ENCODE measurements at places on chromosomes 4 and X.

DNA sequence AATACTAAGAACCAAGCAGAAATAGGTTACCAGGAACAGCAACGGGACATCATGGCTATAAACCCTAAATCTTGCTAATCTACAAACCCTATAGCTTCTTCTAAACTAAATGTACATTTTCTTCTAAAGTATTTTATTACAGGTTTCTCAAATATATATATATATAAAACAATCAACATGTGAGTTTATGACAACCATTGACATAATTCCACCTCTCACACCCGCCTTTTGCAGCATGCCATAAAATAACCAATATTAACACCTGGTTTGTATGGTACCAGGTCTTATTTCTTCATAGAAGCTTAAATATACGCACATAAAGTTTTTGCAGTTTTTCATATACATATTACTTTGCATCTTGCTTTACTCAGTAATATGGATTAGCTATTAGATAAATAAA, 955.3 kb upstream of the LCORL start:
- no peak for DNase-seq

GRCh38 chr4:155946486-155946885, 7.2 kb downstream of the CTSO start:
- no peak for DNase-seq

DNA sequence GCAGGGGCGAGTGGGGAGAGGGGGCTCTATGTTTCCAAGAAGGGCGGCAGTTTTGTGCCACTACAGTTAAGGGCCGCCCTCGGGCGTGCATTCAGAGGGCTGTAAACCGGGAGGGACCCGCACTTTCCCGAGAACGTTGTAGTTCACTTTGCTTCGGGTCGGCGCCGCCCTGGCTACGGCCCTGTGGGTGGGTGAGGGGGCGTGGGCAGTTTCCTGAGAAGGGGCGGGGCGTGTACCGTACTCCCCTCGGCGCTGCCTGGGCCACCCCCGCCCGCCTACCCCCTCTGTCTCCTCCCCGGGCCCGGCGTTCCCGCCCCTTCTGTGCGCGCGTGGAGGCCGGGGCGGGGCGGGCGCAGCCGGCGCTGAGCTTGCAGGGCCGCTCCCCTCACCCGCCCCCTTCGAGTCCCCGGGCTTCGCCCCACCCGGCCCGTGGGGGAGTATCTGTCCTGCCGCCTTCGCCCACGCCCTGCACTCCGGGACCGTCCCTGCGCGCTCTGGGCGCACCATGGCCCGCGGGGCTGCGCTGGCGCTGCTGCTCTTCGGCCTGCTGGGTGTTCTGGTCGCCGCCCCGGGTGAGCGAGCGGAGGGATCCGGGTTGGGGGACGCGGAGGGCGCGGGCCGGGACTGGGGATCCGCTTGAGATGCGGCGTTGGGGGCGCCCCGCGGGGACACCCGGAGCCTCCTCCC, at the start of gene CD99:
CD99 (plus strand) TSS at position 440 of the 687 bp plus-strand sequence; CDS start at position 506, 66 bp downstream.
- peak; percentile 83 for DNase-seq

DNA sequence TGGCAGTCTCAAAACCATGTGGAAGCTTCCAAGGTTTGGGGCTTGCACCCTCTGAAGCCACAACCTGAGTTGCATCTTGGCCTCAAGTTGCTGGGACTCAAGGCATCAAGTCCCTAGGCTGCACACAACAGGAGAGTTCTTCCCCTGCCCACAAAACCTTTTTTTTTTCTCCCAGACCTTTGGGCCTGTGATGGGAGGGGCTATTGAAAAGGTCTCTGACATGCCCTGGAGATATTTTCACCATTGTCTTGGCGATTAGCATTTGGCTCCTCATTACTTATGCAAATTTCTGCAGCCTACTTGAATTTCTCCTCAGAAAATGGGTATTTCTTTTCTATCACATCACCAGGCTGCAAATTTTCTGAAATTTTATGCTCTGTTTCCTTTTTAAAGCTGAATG, 349.5 kb upstream of the EDA2R start:
- DNase-seq: no peak

DNA sequence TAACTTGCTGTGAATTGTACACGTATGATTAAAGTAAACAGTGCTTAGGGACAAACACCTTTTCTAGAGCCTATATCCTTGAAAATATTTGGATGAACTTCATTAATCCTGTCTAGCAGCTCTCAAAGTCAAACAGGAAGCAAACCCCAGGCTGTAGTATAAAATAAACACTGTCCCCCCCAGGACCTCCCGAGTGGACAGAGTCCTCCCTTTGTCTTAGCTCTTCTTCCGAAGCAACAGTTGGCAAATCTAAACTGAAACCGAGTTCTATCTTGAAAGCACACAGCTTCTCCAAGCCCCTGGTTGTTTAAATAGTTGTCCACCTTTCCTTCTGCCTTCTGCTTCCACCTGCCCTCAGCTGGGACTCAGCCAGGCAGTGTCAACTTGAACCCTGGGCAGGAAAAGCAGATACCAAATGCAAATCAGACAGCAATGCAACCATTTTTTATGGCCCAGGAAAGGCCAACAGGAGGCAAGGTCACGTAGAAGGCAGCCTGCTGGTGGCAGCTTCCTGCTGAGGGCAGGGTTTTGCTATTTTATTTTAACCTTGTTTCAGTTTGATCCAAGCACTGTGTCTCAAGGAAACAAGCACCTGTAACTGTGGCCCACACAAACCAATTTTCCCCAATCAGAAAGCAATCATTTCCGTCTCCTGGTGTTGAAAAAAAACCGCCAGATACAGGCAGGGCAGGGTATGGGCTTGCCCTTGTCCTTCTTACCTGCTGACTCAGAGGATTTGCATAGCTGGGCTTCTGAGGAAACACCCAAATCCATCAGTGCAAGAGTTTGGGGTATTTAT, 110.3 kb upstream of the KIT start:
- DNase-seq: no peak

DNA sequence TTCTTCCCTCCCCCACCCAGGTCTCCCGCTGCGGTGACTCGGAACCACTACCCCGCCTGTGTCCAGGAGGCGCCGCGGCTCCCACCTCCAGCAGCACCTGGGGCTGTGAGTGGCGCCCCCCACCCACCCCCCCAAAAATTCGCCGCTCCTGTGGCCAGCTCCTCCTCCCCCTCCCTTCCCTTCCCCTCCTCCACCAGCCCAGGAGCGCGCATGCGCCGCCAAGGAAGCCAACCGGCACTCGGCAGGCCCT, 278 bp downstream of the CLOCK start:
- no peak for DNase-seq

DNA sequence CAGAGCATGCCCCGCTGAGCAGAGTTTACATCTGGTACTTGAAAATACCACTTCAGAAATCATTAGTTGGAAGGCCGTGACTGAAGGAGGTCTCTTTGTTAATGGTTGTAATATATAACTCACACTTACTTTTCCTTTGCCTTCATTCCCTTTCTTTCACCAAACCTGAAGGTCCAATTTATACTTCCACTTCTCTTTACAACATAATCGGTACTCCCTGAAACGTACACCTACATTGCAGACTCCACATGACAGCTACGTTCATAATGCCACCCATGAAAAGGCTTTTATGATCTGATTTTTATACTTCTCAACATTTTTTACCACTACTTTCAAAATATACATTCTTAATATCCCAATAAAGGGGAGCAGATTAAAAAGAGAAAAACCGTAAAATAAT, 298.7 kb downstream of the C4orf33 start:
- DNase-seq: no peak

- DNase-seq: no peak
Observed at GRCh38 chrX:2504706-2505332, 4.0 kb upstream of the DHRSX start.

- no peak for DNase-seq
Observed at GRCh38 chrX:111561851-111562250, 50.4 kb downstream of the SERTM2 start.

DNA sequence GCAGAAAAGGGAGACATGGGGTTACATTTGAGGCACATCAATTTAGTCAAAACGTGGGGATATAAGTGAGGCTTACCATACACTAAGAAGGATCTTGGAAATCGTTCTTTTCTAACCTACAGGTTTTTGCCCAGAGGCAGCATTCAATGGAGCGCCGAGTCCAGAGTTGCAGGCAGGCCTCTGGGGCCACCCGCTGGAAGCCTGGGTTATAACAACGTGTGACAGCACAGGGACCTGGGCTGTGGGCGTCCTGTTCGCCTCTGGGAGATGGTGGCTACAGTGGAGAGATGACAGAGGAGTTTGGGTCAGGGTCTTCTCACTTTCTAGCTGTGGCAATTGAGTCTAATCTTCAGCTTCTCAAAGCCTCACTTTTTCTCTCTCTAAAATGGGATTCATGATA, 53.9 kb downstream of the ENPP6 start:
- DNase-seq: peak; percentile 73

DNA sequence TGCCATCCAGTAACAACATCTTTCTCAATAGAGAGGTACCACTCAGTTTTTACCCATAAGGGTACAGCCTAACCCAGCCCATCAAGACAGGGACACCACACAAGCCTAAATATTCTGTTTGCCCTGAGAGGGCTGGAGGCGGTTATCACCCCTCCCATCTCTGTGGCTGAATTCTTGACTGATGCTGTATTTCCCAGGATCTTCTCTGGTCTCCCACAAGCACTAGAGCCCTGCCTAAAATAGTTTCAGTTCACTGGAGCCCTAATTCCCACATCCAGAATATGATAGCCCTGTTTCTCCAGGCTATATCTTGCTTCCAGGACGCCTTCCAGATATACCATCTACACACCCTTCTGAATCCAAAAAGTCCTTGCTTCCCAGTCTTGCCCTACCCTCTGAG, 91.6 kb upstream of the NMU start:
- no peak for DNase-seq

DNA sequence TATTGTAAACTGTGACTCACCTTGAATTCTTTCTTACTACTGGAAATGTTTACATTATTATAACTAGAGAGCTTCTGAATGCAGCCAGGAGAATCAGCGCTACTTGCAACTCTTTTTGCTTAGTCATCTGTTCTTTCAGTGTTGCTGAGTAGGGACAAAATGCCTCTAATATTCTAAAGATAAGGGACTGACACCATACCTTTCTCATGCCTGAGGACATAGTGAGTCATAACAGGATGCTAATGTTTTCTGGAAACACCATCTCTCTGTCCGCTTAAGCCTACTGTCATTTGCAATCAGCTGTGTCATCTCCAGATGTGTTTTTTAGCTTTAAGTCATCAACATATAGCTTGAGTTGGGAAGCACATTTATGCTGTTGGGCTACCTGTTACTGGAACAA, 108.3 kb downstream of the QRFPR start:
- DNase-seq: no peak

DNA sequence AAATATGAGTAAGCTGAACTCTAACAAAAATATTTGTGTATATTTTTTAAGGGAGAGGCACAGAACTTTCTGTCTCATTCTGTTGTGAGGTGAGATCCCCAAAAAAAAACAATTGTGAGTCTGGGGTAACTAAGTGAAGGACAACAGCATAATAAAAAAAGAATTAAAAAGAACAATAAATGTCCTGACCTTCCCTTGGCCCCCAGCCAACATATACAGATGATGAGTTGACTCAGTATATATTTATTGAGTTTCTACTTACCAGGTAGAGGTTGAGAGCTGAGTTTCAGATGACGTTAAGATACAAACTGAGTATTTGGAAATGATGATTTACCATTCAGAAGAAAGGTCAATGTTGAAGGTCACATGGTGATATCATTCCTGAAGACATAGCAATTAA, 239.5 kb downstream of the KCNIP4 start:
- no peak for DNase-seq

GRCh38 chrX:68043713-68044438, 389.4 kb downstream of the OPHN1 start:
- DNase-seq: no peak

GRCh38 chr4:158523990-158524535, 2.4 kb downstream of the RXFP1 start:
- DNase-seq: no peak

- DNase-seq: no peak
Observed at GRCh38 chr4:183397741-183398297, 46.6 kb upstream of the CDKN2AIP start.

DNA sequence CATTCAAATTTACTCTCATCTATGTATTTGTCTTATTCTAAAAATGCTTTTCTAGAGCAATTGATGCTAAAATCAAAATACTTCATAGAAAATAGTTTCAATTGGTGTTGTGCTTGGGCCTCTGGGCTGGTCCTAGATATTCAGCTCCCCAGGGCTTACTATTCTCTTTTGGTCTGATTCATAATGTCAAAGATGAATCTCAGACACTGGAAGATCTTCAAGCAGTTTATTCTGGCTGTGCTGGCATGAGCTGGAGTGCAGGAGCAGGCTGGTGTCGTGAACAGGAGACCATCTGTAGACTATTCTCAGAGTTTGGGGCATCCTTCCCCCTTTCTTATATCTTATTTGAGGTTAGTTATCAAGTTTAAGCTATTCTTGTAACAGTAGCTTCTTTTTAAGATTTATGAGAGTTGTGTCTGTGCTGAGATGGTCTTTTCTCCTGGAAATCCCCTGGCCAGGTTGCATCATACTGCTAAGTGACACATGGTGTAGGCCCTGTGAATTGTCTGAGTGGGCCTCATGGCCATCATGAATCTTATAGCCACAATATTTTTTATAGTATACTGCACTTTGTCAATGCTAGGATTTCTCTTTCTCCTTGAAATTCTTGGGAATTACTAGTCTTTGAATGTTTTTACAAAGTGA, 1624.0 kb upstream of the IGFBP7 start:
- no peak for DNase-seq

DNA sequence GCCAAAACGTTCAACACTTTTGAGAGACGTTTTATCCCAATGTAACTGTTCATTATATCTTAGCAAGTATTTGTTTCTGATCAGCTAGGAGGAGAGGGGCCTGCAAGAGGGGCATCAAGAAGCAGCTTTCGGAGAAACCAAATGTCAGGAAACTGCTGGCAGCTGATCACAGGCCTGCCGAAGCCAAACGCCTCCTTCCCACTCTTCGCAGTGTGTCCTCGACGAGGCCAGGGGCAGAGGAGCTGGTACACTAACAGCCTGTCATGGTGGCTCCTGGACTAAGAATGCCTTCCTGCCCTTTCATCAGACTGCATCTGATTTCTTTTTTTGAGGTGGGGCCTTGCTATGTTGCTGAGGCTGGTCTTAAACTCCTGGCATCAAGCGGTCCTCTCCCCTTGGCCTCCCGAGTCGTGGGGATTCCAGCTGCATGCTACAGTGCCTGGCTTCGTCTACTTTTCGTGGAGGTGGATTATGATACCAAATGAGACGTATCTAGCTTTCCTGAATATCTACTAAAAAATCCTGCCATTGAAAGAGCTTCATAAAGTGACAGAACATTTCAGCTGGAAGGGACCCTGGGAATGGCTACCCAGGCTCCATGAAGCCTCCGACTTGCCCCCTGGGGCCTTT, 134.8 kb downstream of the AFAP1 start:
- no peak for DNase-seq
